Right cardiac atrium (tissue), 5 donors: ENCODE measurements at places on chromosomes 2 and 18. TPM values are rescaled to one million over a fixed set of nuclear protein-coding genes. Genes with fewer than 3 reads are reported as not detected.

DNA sequence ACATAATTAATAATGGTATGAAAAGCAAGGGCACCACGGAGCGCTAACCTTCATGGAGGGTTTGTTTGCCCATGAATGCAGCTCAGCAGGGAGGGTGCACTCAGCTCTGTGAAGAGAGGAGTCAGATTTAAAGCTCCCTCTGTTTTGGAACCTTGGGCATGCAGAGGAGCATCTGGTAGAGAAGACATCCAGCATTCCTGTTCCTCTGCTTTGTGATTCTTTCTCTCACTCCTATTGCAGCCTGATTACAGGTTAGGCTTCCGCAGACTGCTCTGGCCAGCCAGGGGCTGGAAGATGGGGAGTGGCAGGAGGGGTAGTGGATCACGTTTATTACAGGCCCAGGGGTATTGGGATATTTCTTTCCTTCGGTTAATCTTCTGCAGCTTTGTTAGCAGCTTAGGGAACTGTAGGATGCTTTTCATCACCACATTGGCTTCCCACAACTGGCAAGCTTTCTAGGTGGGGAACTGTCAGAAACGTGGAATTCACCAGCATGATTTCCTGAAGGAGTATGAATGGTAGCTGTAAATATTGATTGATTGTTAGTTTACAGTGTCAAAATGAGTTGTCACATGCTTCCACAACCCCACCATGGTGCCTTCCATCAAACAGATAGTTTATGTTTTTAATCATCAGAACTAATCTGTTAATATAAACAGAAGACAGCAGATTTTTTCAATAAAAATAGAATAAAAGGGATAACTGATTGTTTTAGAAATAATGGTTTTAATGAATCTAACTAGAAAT lies 201.1 kb downstream of the VAPA start:
- DNase-seq = no peak

- no peak for DNase-seq
These were observed 43.4 kb downstream of the RAB31 start for GRCh38 chr18:9751371-9752031.

- no peak for DNase-seq
These were observed 332.7 kb upstream of the POU3F3 start for GRCh38 chr2:104521247-104521646.

ZNF385B gene
- total RNA-seq = 65.6 TPM

PLEKHM3 gene
- 12.9 TPM for total RNA-seq
